HFFc6 (cell line): ENCODE measurements at places on chromosomes 5 and 9. TPM values are rescaled to one million over a fixed set of nuclear protein-coding genes. Genes with fewer than 3 reads are reported as not detected.
A peak's percentile ranks its signal among the peaks of the same experiment; 100 is the strongest.

- no peak for DNase-seq
These were observed 20.9 kb upstream of the GZMA start for GRCh38 chr5:55081541-55081940.

- DNase-seq = no peak
These were observed 1.5 kb upstream of the ANKH start for GRCh38 chr5:14873093-14873492.

- DNase-seq = no peak
These were observed 494 bp downstream of the CERT1 start for GRCh38 chr5:75510836-75511434.

DNA sequence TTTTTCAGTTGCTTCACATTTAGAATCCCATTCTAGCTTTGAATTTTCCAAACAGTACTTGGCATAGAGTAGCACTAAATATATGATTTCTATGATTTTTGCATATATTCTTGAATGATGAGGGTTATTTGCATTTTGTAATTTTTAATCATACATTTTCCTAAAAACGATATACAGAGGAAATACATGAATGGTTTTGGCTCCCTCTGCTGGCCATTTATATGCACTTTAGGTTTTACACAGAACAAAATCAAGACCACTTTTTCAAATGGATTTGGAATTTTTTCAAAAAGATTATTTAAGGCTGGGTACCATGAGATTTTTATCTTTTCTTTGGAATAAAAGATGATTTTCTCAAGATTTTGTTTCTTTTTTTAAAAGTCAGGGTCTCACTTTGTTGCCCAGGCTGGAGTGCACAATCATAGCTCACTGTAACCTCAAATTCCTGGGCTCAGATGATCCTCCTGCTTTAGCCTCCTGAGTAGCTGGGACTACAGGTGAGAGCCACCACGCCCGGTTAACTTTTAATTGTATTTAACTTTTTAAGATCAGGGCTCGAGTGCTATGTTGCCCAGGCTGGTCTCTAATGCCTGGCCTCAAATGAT, 16.7 kb upstream of the COMMD10 start:
- peak; percentile 36 for DNase-seq

DNA sequence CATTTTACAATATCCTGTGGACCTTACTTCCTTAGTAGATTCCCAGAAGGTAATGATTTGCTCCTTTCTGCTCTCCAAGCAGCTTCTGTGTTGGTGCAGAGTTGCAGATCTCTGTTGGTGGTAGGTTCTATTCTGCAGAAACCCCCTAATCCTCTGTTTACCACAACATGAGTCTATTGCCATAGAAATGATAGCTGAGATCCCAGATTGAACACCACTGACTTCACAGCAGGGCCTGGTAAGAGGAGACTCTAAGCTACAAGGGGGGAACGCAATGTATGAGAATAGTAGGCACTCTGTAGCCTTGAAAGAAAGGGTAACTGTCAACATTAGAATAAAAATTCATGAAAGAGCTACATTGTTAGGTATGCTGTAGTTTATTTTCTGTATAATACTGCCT, 59.5 kb downstream of the MUSK start:
- DNase-seq = no peak

GRCh38 chr5:103743421-103743820, 180.8 kb upstream of the NUDT12 start:
- DNase-seq = no peak

DNA sequence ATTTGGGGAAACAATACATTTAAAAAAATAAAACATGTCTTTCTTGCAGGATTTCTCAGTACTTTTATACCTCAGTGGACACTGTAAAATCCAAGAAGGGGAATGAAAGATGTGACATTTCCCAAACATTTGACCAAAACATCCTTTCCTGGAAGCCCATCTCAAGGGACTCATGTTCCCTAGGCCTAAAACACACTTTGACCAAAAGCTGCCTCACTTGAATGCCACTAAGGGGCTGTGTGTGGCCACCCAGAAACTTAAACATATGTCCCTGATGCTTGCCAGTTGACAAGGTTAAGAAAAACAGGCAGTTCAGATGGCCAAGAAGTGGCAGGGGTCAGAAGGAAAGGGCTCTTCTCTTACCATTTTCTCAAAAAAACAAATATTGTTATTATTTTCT, 73.6 kb downstream of the EPB41L4B start:
- DNase-seq = no peak

DNA sequence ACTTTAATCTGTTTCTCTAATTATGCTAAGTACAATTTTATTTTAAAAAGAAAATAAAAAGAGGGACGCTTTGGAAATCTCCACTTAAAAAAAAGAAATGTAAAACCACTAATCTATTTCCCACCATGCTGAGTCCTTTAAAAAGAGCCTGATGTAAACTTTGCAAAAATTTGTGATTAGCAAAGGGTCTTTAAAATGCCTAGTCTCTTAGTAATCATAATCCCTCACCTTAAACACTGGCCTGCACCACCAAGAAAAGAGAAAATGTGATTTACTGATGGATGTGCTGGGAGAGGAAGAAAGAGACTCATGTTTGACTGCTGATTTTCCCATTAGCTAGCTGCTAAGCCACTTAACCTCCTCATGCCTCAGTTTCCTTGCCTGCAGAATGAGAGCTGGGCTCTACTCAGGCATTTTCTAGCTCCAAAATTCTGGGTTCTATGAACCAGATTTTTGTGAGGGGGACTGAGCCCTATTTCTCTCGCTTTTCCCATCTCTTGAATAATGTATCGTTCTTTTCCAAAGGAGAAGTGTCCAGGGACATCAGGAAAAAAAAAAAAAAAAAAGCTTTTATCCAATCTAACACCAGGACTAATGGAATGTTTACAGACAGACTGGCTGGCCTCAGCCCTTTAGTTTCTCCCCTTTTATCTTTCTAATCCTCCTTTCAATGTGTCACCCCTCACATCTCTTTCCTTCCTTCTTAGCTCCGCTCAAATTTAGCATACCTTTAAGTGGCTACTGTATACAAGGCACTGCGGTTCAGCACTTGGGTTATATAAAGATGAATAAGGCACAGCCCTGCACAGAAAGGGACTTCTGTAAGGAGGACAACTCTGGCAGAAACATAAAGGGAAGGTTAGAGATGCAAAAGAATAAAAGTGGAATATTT, 312.4 kb downstream of the ARL15 start:
- DNase-seq = no peak

NEUROG1 gene
- not detected in 3 replicates for total RNA-seq

PPP2R2B gene
- not detected in 3 replicates for total RNA-seq

TMEM232 gene
- 0.81 to 1.1 TPM (median 1.00 TPM) in 3 replicates for total RNA-seq

MSMP gene
- not detected in 3 replicates for total RNA-seq

PCDHGC5 gene
- 2.3 and 6.1 TPM in 2 replicates for total RNA-seq

PIP5K1B gene
- not detected in 2 replicates for total RNA-seq
